ENCODE measurements at places on chromosomes 4 and X.

DNA sequence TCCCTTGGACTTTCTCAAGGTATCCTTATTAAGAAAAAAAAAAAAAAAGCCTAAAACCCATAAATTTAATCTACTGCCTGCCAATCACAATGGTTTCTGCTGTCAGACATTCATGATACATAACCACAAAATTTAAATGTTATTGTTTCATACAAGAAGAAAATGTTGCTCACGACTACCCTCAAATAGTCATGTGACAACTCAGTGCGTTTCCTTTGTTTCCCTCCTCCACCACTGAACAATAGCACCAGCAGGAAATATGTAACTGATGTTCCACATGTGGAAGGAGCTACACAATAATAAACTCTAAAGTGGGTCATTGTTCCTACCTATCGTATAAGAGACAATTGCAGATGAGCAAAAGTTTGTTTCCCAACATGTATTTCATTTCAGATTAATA lies 244.1 kb upstream of the EDNRA start:
- no peak for DNase-seq

GRCh38 chrX:37896511-37896890 lies 49.1 kb upstream of the DYNLT3 start:
- DNase-seq = no peak

DNA sequence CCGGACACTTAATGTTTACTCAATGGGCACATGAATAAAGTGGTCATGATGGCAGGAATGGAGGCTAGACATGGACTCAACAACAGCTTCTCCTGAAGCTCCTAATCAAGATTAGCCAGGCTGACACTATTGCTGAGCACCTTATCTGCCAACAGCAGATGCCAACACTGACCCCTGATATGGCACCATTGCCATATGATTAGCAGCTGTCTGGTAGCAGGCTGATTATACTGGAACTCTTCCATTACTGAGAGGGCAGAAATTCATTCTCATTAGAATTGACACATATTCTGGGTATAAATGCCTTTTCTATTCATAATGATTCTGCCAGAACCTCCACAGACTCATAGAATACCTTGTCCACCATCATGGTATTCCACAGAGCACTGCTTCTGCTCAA lies 18.4 kb upstream of the AFF1 start:
- no peak for DNase-seq

GRCh38 chr4:71729856-71730255 lies 54.0 kb downstream of the GC start:
- DNase-seq = peak; percentile 27

GRCh38 chr4:48180234-48180633 lies 46.2 kb upstream of the TXK start:
- no peak for DNase-seq
